ENCODE measurements at places on chromosomes 4 and X.

DNA sequence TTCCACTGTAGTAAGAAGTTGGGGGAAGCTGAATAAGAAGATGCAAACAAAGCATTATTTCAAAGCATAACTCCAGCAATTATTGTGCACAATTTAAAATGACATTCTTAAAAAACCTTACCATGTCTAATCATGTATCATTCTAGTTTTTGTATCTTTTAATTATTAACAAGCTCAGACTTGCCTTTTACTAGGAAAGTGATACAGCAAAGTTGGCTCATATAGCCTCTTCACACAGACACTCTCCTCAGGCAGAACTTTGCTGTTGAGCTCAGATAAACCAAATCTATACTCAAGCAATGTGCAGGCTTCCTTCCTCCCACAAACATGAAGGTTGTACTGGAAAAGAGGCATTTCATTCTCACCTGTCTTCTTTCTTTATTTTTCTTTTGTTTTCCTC lies 358.7 kb upstream of the EMCN start:
- no peak for DNase-seq

GRCh38 chrX:129823115-129823514 lies 20.6 kb downstream of the ZDHHC9 start:
- no peak for DNase-seq

- peak; percentile 85 for DNase-seq
Measured at GRCh38 chrX:54357414-54358377, at the start of gene WNK3. Gene WNK3, minus strand, starts transcription at chrX:54358046.

GRCh38 chrX:72685810-72686456 lies 28.2 kb downstream of the PHKA1 start:
- peak; percentile 48 for DNase-seq

GRCh38 chr4:4860600-4861389 lies 1.3 kb downstream of the MSX1 start:
- DNase-seq = no peak

GRCh38 chr4:69970071-69970470 lies 4.5 kb upstream of the CSN2 start:
- DNase-seq = no peak

DNA sequence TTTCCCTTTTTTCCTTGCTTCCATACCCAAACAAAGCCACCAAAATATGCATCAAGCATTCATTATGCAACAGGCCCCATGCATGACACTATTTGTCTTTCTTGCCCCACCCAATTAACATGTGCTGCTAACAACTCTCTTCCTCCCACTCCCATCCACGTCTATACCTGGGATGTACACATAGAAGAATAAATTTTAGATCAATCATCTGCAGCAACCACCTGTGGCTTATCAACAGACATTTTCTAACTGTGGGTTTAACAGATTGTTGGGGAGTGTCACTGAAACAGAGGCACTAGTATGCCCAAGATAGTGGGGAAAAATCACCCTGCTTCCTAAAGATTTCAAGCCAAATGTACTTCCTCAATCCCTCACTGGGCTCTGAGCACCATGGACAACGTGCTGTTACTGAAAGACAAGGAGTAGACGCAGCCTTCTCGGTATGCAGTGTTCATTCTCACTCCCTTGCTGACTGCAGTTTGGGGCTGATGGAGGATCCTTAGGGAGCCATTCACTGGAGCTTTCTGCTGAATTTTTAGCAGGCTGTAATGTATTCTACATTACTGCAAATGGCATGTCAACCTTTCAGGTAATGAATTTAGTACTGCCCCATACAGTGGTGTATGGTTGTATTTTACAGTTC lies 28.4 kb upstream of the TRPC5OS start:
- no peak for DNase-seq

DNA sequence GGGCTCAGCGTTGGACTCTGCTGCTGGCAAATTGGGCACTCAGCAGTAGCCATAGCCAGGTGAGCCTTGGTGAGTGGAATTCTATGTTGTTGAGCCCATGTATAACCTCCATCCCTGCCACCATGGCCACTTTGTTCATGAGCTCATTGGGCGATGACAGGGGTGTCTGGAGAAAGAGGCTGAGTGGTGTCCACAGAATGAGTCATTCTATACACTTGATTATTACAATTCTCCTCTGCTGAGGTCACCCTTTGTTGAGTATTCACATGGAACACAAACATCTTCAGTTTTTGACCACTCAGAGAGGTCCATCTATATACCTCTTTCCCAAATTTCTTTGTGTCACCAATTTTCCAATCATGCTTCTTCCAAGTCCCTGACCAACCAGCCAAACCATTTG lies 1341.7 kb downstream of the PCDH7 start:
- DNase-seq = no peak

DNA sequence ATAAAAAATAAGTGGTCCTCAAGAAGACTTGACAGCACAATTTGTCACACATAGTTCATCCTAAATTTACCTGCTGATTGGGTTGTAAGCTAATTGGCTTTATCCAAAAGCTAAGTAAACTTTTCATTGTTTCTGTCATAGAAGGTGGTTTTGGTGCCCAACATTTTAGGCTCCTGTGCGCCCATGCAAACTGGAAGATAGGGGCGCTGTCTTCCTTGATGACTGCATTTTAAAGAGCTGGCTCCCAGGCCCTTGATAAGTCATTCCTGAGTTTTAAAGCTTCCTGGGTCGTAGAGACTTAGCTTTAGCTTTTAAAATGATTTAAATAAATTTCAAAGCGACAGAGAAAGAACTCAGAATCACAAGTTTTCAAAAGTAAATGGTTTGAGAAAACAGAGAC lies 625.4 kb upstream of the GALNT7 start:
- DNase-seq = no peak

DNA sequence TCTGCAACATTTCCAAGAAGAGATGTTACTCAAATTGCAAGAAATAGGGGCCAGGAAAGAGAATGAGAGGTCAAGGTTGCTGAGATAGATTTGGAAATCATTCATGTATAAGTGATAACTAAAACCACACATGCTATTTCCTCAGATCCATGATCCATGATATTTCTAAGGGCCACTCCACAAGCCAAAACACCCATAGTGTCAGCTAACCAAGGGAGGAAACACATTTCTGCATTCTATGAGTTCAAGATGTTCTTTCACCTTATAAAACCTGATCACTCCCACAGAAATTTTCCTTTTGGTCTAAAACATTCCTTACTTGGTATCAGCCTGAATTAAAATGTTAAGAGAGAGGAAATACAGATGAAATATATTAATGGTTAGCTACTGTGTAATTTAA lies 47.2 kb downstream of the TBCK start:
- DNase-seq = no peak

DNA sequence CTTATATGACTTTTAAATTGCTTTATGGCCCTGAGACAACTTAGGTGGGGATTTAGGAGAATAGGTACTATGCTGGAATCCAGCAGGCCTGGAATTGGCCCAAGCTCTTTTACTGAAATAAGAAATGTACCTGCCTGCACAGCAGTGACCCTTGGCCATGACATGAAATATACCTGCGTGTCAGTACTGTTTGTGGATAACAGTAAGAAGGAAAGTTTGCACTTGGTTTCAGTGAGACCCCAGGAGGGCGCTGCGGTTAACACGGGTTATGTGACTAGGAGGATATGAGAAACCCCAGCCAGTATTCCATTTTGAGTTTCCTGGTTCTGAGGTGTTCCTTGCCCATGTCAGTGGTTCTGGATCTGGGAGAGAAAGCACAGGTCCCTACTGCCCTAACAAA lies 5.3 kb downstream of the MTM1 start:
- no peak for DNase-seq

DNA sequence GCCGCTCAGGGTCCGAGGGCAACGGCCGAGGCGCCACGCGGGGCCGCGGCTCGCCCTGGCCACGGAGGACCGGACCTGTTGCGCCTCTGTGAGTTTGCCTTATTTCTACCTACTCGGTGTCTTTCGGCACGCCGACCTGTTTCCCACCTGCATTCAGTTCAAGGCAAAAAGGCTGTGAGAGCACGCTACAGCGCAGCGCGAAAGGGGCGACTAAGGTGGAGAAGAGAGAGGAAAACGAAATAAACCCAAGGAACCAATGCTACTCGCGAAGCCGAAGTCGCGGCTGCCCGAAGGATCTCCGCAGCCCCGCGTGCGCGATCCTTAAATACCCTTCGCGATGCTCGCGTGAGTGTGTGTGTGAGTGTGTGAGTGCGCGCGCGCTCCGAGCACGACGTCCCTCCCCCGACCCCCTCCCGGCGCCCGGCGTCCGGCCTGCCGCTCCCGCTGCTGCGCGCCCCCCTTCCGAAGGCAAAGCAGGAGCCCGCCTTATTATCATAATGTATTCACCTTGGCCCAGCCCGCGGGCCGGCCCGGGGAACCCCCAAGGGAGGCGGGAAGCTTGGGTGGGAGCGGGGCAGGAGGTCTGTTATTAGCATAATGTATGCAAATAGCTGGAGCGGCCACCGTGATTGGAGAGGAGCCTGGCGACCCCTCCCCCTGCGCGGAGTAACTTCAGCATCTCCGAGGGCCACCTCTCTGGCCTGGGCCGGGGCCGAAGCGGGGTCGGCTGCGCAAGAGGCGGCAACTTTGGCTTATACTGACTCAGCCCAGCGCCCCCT lies at the start of gene COL25A1:
Gene COL25A1 (minus strand): TSS at position 298 of the 779 bp plus-strand sequence.
- peak; percentile 23 for DNase-seq

GRCh38 chr4:38917481-38918025 lies 49.9 kb downstream of the FAM114A1 start:
- DNase-seq = no peak

- DNase-seq = no peak
Measured at GRCh38 chr4:173119818-173120217, 48.8 kb upstream of the GALNT7 start.

DNA sequence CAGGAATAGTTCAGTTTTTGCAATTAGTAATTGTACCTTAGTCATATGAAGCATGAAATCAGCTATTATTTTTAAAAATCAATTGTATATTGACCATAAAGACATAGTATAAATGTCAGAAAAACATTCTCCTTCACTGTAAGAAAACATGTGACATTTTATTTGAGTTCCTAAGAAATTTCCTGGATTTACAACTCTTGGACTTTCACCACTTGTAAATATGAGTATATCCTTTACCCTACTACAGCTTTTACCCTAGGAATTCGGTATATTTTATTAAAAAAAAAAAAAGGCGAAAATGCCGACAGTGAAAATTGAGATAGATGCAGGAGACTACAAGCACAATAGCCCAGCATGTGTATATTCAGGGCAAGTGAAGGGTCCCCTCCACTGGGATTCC lies 14.9 kb downstream of the ADH1A start:
- no peak for DNase-seq

GRCh38 chr4:189548484-189549125 lies 392.1 kb upstream of the FRG1 start:
- DNase-seq = no peak

DNA sequence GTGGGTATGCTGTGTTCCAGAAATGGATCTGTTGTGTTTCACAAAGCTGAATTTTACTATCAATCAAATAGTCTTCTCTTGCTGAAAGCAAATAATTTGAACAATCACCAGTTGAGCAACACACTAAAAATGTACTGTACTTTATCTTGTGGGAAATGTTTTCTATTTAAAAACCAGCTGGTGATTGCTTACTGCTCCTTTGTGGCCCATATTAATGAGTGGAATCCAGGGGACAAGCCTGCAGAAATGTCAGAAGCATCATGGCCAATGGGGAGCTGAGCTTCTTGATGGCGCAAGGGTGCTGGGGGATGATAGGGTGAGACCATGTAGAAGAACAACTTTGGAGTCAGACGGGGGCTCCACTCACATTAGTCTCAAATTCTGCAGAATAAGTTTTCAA lies 346.2 kb downstream of the ARHGAP10 start:
- no peak for DNase-seq

DNA sequence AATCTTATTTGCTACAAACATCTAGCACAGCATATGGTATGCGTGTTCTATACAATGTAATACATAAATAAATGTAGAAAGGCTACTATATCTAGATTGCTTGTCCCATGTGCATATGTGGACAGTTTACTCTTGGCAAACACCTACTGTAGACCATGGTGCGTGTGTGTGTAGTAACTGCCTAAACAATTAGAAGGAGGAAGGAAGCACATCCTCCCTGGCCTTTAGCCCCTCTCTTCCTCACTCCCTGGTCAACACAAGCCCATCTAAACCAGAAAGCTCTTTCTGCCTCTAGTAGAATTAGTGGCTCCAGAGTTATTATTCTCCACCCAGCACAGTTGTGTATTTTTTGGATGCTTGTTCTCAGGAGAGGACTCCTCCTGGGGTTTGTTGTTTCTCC lies 73.9 kb downstream of the KDR start:
- DNase-seq = no peak

DNA sequence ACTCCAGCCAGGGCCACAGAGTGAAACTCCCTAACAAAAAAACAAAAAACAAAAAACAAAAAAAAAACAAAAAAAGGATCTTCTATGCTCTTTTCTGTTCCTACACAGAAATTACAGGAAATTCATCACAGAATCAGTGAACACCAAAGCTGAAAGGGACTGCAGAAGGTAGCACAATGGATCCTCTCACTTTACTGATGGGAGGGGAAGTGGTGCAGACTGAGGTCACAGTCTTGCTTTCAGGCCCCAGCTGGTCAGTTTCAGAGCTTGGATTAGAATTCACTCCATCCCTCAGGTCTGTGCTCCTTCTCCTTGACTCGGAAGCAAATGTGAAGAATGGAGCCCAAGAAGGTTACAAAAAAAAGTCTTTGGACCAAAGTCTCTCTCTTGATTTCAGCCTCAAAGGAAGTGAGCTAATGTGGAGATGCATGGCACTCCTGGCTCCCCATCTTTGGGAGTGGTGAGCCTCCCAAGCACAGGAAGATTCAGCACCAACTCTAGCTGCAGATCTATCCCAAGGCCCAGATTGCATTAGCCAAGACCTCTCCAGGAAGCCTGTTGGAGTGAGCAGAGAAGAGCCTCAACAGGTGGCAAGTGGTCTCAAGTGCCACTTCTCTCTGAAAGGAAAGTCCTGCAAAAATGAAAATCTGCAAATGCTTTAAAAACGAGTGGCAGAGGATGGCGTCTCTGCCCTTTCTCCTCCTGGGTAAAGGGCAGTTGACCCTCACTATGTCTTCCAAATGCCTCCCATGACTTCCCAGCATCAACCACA lies 176.0 kb downstream of the MAML3 start:
- no peak for DNase-seq

- DNase-seq = no peak
Measured at GRCh38 chr4:75007891-75008290, 75.0 kb downstream of the PARM1 start.

GRCh38 chr4:74446193-74446868 lies 1.4 kb downstream of the AREG start:
- no peak for DNase-seq

GRCh38 chr4:4204401-4204745 lies 22.4 kb downstream of the OTOP1 start:
- DNase-seq = no peak

All from NCI-H2081 (cell line).